Daoy (cell line): ENCODE measurements at places on chromosomes 6 and 20. TPM values are rescaled to one million over a fixed set of nuclear protein-coding genes. Genes with fewer than 3 reads are reported as not detected.

- no peak for DNase-seq
These were observed 259.1 kb downstream of the ZFAND3 start for GRCh38 chr6:38078671-38079070.

- DNase-seq = no peak
These were observed 81.6 kb downstream of the PXDC1 start for GRCh38 chr6:3669916-3670315.

- no peak for DNase-seq
These were observed 128.4 kb upstream of the PLN start for GRCh38 chr6:118419448-118420394.

The TMEM242 gene
- 10.5 and 15.8 TPM in 2 replicates for total RNA-seq

- DNase-seq = no peak
These were observed 15.8 kb upstream of the LRRN4 start for GRCh38 chr20:6069669-6070068.

DNA sequence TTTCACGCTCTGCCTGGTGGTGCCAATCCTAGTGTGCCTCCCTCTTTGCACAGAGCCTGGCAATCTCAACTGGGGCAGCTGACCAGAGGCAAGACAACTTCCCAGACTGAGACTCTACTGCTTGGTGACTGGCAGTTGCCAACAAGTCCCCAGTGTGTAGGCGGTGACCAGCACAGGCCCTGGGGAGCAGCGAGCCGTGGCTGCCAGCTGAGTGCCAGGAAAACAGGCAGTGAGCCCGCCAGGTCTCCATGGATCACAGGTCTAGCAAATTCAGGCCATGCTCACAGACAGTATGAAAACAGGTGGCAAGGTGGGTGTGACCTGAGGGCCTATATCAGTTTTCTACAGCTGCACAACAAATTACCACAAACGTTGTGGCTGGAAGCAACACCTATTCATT lies 289.9 kb downstream of the KIF16B start:
- DNase-seq = no peak

The SLCO4A1 gene
- 15.4 and 16.3 TPM in 2 replicates for total RNA-seq

DNA sequence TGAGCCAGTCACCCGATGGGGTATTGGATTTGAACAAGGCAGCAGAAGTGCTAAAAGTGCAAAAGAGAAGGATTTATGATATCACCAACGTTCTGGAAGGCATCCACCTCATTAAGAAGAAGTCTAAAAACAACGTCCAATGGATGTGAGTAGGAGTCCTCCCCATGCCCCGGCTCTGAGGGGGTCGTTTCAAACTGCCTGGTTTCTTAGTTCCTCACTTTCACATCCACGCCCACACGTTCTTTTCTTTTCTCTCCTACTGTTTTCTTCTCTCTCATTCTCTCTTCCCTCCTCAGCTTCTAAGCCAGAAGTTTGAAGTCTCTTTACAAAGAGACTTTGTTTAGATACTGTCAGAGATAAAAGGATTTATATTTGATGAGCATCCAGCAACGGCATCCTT lies 53.0 kb upstream of the CDKAL1 start:
- DNase-seq = no peak

DNA sequence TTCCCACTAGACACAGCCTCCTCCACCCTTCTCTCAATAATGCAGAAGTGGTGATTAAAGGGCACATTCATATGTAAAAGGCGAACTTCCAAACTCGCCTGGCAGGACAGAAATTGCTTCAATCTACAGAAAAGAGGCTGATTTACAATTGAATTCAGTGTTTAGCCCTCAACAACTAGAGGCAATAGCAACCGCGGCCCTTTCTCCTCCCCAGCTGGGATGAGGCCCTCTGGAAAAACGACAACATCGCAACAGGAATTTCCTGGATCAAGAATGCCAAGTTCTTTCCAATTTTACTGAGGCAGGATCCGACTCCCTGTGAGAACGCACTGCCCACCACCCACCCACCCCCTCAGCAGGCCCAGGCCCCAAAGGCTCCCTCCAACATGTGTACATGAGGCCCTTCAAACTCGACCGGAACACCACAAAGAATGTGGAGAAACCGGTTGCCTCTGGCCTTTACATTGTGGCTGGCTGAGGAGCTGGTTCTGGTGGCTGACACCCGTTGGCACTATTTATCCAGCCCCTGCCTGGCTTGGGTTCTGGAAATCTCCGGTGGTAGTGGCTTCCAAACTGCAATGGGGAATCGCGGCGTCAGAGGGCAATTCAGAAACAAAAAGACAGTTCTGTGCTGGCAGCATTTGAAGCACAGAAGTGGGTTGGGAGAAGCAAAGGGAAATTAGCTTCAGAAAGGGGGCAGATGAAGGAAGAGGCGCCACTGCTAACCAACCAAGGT lies 36.8 kb downstream of the ZMYND8 start:
- peak; percentile 62 for DNase-seq

GRCh38 chr20:8127553-8128255 lies 4.4 kb upstream of the PLCB1 start:
- no peak for DNase-seq

GRCh38 chr6:165768961-165769360 lies 105.9 kb upstream of the PDE10A start:
- no peak for DNase-seq

The ALDH5A1 gene
- 2.1 and 3.4 TPM in 2 replicates for total RNA-seq

The OR12D3 gene
- not detected in 2 replicates for total RNA-seq

The PTCRA gene
- total RNA-seq = not detected in 2 replicates

- no peak for DNase-seq
These were observed 22.3 kb downstream of the FAM50B start for GRCh38 chr6:3871515-3871914.

The RBBP8NL gene
- total RNA-seq = not detected in 2 replicates

DNA sequence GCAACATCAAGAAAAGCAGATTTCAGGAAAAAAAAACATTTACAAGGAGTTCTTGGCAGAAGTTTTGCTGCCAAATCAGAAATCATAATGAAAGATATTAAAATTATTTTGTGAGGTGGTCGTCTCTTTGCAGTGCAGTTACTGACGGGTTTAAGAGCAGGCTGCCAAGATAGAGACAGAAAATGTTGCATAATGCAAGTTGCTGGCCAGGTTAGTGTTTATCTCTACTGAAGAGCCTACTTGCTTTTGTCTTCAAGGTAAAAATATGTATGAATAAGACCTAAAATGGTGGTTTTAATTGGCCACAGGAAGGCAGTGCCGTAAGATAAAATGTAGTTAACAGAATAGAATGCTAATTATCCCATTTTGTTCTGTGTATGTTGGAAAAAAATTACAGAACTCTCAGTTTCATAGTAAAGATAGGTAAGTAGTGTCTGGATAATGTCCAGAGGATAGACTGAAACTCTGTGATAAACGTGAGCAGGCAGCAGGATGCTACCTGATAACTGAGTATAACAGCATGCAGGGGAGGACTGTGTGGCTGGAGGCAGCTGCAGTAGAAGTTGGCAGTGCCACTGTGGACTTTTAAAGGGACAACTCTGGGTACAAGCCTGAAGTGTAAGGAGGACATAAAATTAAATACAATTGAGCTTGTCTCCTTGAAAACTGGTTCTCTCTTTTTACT lies 13.9 kb downstream of the FOXO3 start:
- DNase-seq = no peak

GRCh38 chr6:70166088-70166958 lies 136.6 kb downstream of the COL9A1 start:
- peak; percentile 57 for DNase-seq

DNA sequence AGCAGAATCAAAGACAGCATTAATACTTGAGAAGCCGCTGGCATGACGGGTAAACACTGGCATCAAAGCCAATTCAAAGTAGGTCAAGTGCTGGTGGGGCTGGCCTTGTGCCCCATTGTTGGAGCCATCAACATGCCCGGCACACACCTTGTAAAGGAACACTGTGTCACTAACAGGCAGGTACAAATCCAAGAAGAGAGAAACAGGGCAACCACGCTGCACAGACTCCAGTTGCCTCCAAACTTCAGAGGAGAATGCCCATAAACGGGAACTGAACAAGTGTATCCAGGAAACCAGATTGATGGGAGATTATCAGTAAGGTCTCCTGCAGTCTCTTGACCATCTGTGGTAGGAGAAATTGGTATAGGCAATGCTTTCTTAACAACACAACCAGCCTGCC lies 127.0 kb upstream of the STXBP5 start:
- DNase-seq = no peak

The ZSCAN26 gene
- total RNA-seq = 14.4 and 18.3 TPM in 2 replicates

GRCh38 chr20:4664691-4665360 lies 56.9 kb upstream of the PRND start:
- no peak for DNase-seq

DNA sequence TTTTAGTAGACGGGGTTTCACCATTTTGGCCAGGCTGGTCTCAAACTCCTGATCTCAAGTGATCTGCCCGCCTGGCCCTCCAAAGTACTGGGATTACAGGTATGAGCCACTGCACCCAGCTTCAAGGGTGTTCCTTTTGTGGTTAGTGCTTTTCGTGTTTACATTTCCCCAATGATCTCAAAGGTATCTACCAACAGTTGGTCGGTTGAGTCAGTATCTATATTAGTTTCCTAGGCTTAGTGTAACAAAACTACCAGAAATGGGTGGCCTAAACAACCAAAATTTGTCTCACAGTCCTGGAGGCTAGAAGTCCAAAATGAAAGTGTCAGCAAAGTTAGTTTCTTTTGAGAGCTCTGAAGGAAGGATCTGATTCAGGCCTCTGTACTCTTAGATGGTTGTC lies 30.1 kb downstream of the CASP8AP2 start:
- DNase-seq = no peak

- no peak for DNase-seq
These were observed 14.3 kb downstream of the SULF2 start for GRCh38 chr20:47770935-47771334.

The AAR2 gene
- 21.6 and 27.1 TPM in 2 replicates for total RNA-seq

The FNDC11 gene
- total RNA-seq = not detected in 2 replicates

- no peak for DNase-seq
These were observed 238.2 kb downstream of the ERMARD start for GRCh38 chr6:169989594-169989993.

- DNase-seq = no peak
These were observed 15.4 kb downstream of the CST7 start for GRCh38 chr20:24964506-24964840.

DNA sequence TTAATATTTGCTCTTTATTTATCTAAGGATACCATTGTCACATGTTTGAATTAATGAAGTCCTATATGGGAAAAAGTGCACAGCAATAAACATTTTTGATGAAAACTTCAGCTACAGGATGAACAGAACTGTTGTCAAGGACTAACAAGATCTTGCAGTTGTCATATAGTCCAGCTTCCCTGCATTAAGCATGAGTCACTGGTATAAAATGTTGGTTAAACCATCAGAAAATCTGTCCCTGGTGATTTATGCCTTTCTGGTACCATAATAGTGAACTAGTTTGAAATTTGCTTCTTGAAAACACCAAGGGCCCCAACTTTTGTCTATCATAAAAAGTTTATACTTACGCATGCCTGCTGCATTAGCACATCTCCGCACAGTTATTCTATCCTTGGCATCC lies 60.4 kb upstream of the RSPO3 start:
- DNase-seq = no peak

The SIRPB2 gene
- total RNA-seq = not detected in 2 replicates
